ENCODE measurements at places on chromosomes 4 and X.

GRCh38 chrX:140040386-140040785, 75.1 kb upstream of the CXorf66 start:
- peak; percentile 16 for DNase-seq

DNA sequence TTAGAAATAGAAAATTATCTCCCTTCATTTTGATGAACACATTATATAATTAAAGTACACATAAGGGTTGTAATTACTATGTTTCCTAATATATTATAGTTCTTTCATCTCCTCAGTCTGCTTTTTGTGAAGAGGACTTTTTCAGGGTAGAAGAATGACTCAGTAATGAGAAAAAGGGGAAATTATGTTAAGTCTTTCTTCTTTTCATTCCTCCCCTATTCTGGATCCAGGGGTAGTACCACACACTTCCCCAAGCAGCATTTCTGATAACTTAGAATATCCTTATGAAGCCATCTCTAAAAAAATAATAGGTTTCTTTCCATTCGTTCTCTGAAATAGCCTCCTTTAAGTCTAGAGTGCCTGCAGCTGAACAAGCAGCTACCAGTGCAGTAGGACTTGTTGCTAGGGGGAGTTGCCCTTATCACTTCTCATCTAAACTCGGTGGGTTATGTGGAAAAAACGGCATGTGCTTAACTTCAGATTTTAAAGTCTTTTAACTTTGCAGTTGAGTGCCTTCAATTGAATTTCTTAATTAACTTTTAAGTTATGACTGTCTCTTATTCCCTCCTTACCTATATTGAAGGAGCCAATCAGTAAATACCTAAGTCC, 184.8 kb downstream of the ARHGAP24 start:
- DNase-seq: no peak

GRCh38 chrX:21354725-21355124, 19.5 kb upstream of the CNKSR2 start:
- DNase-seq: no peak

GRCh38 chr4:150367326-150367725, 214.6 kb upstream of the MAB21L2 start:
- no peak for DNase-seq

- DNase-seq: no peak
These were observed 34.4 kb downstream of the GLRA3 start for GRCh38 chr4:174794543-174795094.

- no peak for DNase-seq
These were observed 1111.8 kb upstream of the LCORL start for GRCh38 chr4:19133315-19133714.

DNA sequence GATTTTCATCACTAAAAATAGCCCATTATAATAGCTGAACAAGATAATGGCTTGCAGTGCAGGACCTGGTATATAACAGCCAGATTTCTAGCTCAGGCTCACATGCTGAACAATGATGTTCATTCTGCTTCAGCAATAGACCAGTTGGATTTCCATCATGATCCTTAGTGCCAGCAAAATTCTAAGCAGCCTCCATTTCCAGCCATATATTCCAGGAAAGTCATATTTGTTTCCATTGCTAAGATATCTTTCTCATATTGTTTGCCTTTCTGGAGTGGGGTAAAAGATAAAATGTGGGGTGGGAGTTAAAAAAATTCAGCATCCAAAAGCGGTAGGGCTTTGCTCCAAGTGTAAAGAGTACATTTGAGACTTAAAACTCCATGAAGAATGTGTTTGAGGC, 2344.1 kb downstream of the PCDH7 start:
- DNase-seq: no peak

DNA sequence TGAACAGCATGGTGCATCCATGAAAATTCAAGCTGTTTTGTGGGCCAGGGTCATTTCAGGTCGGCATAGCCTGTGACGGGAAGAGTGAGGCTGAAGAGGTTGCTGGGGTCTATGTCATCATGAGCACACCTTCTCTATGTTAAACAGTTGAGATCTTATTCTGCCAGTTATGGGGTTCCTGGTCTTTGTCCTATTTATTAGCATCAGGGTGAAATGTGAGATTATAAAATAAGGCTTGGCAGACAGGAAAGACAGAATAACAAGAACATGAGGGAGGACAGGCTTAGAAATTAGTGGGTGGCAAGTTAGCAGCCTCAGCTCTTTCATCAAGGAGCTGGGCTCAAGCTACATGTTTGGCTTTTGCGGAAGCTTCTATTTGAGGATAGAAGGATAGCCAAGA, 51.7 kb upstream of the CLNK start:
- DNase-seq: no peak

GRCh38 chrX:68579810-68580209, 67.7 kb upstream of the STARD8 start:
- DNase-seq: no peak

GRCh38 chr4:12658146-12658545, 826.0 kb downstream of the RAB28 start:
- no peak for DNase-seq

DNA sequence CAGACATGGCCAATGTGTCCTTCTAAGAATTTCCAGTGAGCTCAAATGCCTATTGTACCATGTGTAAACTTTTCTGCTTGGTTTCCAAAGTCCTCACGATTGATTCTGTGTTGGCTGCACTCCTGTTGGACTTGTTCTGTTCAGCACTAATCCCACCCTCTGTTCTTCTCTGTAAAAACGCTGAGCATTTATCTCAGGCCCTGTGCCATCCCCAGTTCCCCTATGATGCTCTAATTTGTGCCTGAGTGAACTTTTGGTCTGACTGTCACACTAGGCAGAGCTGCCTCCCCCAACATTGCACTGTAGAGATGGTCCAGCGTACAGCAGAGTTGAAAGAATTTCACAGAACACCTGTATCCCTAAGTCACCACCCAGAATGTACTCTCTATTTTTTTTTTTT, 76.1 kb upstream of the STS start:
- no peak for DNase-seq

GRCh38 chrX:68682790-68683189, 35.3 kb downstream of the STARD8 start:
- no peak for DNase-seq

DNA sequence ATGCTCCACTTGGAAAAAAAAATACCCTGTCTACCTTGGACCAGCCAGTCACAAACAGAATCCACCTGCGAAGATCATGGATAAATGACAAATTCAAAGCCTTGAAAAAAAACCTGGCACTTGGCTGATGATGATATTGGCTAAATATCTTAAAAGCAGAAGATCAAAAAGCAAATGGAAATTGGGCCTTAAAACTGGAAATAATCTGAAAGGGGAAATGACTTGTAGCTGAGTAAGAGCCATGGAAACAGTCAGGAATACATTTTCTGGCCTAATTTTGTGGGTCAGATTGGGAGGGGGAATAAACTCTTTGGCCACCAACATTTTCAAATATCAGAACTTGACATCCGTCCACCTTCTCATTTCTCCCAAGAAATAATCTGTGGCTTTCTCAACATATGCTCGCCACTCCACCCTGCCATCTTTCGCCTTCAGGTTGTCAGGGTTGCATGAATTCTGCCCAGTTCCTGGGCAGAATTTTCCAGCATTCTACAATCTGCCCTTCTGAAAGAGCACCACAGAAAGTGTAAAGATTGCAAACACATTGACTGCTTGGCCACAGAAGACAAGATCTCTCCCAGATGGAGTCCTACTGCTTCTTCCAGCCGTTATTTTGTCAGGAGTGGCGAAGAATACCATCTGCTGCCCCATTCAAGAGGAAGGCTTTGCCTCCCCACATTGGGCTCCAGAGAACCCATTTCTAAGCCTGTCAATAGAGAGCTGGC, 1.7 kb upstream of the NDP start:
- DNase-seq: no peak

- DNase-seq: no peak
These were observed 936 bp downstream of the TMEM144 start for GRCh38 chr4:158211222-158211621.

- DNase-seq: no peak
These were observed 137.5 kb downstream of the AFAP1 start for GRCh38 chr4:7802093-7802726.

DNA sequence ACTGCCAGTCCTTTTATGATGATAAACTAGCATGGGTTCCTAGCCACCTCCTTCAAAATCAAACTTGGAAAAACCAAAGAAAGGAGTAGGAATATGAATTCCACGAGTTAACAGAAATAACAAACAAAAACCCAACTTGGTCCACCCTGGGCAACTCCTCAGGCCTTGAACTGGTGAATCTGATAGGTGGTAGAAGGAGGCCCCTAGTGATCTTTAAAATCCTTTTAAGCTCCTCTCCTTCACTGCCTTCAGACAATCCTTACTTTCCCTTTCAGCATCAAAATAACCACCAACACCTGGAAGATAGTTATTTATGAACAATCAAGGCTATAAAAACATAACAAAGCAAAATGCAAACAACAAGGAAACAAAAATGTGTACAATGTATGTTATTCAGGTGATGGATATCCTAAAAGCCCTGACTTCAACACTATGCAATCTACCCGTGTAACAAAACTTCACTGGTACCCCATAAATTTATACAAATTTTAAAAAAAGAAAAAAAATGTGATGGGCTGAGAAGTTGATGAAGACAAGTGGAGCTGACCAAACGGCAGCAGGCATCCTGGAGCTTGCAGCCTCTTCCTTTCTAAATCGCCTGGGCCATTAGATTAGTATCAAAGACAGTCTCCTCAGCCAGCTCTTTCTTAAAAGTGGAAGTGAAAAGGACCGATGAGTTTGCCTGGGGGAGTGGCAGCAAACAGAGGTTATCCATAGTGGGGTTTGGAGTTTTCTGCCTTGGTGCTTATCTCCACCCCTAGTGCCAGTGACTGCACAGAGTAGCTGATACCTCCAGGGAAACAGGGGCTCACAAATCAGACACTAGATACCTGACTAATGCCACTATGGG, 179.6 kb downstream of the TMA16 start:
- no peak for DNase-seq

DNA sequence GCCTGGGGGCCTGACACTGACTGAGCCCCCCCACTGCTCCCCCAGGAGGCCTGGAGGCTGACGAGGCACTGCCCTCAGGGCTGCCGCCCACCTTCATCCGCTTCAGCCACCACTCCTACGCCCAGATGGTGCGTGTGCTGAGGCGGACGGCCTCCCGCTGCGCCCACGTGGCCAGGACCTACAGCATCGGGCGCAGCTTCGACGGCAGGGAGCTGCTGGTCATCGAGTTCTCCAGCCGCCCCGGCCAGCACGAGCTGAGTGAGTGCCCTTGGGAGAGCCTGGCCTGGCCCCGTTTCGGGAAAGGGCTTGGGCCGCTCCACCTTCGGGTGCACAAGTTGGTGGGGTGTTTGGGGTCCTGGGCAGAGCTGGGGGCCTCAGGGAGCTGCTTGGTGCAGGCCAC, 11.4 kb downstream of the CPZ start:
- DNase-seq: no peak

DNA sequence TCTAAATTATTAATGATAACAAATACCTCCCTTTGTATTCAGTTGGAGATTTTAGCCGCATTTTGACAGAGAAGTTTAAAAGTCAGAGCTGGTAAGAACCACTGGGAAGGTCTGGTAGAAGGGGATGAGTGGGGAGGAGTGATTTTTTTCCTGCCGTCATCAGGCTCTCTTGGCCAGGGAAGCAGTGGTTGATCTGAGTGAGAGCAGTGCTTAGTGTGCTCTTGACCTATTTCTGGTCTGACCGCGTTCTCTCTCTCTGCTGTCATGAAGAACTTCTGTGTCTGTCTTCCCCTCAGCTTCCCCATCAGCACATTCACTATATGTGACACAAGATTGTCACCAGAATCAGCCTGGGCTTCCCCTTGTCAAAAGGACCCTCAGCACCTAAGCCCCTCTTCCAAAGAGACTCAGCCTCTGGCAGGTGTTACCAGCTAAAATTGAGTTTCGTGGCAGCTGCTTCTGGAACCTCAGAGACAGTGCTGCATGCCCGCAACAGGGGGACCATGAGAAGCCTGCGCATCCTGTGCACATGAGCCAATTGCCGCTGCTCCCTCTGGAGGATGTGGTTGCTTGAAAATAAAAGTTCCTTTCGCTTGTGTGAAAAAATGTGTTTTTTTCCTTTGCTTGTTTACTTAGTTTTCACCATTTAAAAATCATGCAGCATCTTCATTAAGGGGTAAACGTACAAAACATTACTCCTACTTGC, 268.9 kb downstream of the C4orf33 start:
- DNase-seq: no peak

DNA sequence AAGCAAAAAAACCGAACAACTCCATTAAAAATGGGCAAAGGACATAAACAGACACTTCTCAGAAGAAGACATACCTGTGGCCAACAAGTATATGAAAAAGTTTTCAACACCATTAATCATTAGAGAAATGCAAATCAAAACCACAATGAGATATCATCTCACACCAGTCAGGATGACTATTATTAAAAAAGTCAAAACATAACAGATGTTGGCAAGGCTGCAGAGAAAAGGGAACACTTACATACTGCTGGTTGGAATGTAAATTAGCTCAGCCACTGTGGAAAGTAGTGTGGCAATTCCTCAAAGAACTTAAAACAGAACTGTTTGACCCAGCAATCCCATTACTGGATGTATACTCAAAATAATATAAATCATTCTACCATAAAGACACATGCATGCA, 436.3 kb downstream of the KLHL13 start:
- no peak for DNase-seq

GRCh38 chr4:81694176-81694913, 222.6 kb upstream of the RASGEF1B start:
- no peak for DNase-seq

DNA sequence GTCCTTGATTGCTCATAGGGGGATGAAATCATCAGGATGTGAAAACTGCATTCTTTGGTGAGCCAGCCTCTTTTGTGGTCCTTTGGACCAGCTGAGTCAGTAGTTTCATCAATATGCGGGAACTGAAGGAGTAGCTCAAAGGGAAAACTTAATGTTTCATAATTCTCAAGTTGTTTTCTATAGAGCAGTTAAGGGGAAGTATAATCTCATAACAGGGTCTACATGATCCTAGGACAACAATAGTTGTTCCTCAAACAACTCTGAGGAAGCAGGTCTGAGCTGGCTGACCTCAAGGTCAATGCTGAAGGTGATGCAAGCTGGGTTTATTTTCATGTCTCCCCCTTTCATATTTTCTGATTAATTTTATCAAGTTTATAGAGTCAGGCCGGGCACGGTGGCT, 36.1 kb upstream of the IRF2 start:
- no peak for DNase-seq

DNA sequence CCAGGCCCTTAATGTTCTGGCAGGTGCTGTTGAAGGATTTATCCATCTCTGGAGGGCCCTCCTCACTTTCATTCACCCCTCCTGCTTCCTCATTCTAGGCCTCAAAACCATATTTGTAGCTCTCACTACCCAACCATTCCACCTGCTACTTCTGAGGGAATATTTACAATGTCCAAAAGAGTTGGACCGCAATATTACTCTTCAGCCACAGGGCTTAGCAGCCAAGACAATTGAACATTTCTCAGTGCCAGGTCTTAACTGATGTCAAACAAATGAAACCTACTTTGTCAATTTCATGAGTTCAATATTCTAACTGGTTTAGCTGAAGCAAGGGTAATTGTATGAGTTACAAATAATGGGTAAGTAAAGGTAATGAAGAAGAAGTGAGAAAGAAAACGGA, 113.2 kb downstream of the ENOX2 start:
- DNase-seq: no peak

- DNase-seq: no peak
These were observed 26.2 kb downstream of the ARL9 start for GRCh38 chr4:56531823-56532222.
